ENCODE measurements at places on chromosomes 16 and 17.

DNA sequence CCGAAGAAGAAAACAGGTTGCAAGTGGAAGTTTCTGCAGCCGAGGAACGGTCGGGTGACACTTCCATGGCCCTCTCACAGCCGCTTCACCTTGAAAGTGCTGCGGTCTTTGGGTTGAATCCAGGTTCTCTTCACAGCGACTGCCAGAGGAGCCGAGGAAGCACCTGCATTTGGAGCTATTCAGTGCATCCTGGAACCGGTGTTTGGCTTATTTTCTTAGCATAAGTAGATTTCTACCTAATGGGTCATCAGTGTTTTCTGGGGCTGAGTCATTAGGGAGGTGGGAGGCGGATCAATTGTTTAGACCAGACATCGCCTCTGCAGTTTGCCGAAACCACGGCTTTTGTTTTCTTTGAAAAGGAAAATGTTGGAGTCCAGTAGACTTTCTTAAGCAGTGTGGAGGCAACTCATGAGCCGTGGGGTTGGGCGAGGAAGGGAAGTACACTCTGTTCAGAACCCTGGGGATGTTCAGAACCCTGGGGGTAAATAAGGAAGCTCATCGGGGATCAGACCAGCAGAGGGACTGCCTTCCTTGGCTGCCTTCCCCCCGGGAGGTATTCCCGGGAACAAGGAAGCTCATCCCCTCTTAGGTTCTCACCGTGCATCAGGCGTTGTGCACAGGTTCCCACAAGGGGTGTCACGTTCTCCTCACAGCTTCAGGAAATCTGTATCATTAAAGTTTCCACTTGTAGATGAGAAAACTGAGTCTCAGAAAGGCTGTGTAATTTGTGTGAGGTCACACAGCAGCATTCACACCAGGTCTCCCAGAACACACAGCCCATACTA, 361.5 kb downstream of the SNX29 start:
- DNase-seq, result no peak

- DNase-seq, result no peak
These were observed 33.8 kb downstream of the SLC47A1 start for GRCh38 chr17:19567216-19568015.

DNA sequence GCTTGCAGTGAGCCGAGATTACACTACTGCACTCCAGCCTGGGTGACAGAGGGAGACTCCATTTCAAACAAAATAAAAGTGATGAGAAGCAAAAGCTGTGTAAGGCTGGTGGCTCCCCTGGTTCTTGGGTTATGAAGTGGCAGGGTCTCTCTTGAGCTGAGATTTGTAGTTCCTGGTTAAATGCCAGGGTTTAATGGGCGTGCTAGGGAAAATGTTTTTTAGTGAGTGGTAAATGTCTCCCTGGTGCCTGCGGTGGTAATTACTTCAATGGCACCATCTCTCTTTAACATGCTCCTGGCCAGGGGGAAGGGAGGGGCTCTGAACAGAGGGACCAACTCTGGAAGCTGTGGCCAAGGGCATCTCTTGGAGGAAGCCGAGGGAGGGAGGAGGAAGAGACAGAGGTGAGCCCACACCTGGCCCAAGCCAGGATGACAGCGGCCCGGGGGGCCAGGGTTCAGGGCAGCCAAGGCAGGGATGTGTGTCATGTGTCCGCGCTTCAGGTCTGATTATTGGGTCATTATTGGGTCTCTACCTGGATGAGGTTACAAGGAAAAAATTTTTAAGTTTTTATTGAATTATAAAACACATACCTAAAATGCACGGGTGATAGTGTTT, 17.8 kb upstream of the RPL38 start:
- no peak for DNase-seq

DNA sequence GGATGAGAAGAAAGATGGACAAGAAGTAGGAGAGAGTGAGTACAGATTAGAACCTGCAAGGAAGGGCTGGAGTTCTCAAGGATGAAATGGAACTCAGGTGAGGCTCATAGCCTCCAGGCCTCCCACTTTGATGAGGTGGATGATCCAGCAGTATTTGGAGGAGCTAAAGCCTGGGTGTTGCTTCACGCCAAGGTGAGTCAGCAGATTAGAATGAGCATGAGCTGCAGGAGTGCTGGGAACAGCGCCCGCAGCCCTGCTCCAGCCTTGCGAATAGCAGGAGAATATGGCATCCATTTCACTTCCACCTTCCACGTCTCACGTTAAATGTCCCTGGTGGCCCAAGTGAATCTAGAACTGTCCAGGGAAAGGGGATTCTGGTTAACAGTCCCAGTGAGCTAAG, 94.4 kb upstream of the CPHXL start:
- no peak for DNase-seq

GRCh38 chr16:7161891-7162290, 170.8 kb upstream of the RBFOX1 start:
- no peak for DNase-seq

- DNase-seq, result no peak
These were observed 45.2 kb downstream of the HYDIN start for GRCh38 chr16:71185347-71185746.

- DNase-seq, result no peak
These were observed 37.2 kb downstream of the HAPSTR1 start for GRCh38 chr16:9128346-9129342.

DNA sequence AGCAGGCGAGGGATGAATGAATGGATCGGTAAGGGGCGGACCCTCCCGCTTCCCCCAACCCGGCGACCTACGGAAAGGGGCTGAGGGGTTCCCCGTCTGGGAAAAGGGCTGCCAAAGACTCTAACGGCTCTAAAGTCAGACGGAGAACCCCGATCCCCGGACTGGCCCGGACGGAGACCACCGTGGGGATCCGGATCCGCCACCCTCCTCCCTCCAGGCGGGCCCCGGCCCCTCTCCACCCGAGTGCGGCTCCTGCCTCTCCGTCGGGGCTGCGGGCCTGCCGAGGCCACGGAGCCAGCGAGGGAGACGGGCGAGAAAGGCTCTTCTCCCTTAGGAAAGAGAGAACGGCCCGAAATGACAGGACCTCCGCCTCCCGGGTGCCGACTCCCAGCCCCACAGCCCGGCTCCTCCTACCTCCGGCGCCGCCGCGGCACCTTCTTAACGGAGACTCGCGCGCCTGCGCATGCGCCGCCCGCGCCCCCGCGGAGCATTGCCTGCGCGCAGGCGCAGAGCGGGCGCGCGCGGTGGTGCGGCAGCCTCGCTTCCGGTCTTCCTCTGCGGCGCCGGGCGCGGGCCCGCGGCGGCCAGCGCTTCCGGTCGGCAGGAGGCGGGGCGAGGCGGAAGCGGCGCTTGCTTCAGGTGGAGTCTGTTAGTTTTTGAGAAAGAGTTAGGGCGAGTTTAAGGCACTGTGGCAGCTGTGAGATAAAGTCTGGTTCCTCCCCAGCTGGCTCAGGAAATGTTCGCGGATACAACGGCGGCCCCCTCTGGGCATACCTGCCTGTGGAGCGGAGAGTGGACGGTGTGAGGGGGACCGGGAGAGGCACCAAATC, at the start of gene SLX4:
TSS of gene SLX4 (minus strand) at position 461 of the 830 bp plus-strand sequence. CDS start 2,642 bp downstream, outside the sequence.
- DNase-seq, result peak; percentile 91

GRCh38 chr17:60864708-60865005, 187.0 kb downstream of the BCAS3 start:
- no peak for DNase-seq

Measured in fibroblast of pulmonary artery (primary cell).